ENCODE measurements at places on chromosomes 5 and 9.
A peak's percentile ranks its signal among the peaks of the same experiment; 100 is the strongest.

DNA sequence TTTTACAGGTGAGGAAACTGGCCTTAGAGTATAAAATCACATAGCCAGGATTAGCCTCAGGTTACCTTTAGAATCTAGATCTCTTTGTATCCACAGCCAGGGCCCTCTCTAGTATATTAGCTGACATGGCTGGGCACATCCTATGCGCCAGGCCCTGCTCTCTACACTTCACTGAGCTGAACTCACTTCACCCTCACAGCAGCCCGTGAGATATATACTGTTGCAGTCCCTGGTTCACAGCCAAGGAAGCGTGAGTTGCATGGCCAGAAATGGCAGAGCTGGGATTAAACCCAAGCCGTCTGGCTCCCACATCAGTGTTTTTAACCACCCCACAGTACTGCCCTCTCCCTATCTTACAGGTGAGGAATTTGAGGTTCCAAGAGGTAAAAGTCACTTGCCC is 58.4 kb downstream of the DAB2IP start:
- DNase-seq, result no peak

- no peak for DNase-seq
Measured at GRCh38 chr5:88778736-88779135, 104.2 kb downstream of the MEF2C start.

GRCh38 chr5:59837071-59837470 is 56.5 kb downstream of the PDE4D start:
- no peak for DNase-seq

GRCh38 chr5:62450259-62450658 is 37.7 kb downstream of the IPO11 start:
- DNase-seq, result no peak

GRCh38 chr9:117677572-117677971 is 26.6 kb upstream of the TLR4 start:
- no peak for DNase-seq

GRCh38 chr5:106311230-106311915 is 1359.4 kb downstream of the EFNA5 start:
- no peak for DNase-seq

GRCh38 chr9:2726650-2727340 is 9.5 kb downstream of the KCNV2 start:
- DNase-seq, result no peak

DNA sequence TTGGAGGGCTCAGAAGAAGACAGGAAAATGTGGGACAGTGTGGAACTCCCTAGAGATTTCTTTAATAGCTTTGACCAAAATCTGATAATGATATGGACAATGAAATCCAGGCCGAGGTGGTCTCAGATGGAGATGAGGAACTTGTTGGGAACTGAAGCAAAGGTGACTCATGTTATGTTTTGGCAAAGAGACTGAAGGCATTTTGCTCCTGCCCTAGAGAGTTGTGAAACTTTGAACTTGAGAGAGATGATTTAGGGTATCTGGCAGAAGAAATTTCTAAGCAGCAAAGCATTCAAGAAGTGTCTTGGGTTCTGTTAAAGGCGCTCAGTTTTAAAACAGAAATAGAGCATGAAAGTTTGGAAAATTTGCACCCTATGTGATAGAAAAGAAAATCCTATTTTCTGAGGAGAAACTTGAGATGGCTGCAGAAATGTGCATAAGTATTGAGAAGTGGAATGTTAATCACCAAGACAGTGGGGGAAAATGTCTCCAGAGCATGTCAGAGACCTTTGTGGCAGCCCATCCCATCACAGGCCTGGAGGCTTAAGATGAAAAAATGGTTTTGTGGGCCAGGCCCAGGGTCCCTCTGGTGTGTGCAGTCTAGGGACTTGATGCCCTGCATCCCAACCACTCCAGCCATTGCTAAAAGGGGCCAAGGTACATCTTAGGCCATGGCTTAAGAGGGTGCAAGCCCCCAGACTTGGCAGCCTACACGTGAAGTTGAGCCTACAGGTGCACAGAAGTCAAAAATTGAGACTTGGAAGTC is 463.7 kb upstream of the TLE4 start:
- DNase-seq, result no peak

DNA sequence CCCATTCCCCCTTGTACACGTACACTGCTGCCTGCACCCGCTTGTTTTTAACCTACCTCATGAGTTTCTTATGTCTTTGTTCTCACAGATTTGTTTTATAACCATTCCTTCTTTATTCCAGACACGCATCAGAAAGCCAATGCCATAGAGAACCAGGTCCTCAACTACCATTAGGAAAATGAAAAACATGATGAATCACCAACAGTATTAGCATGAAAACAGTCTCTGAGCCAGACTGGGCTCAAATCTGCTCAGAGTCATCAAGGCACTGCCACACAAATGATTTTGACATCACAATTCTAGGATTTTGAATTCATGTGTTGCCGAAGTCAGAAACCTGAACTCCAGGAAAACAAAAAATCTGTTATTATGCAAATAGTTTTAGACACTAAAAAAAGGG is 394.1 kb upstream of the GRIA1 start:
- DNase-seq, result no peak

- no peak for DNase-seq
Measured at GRCh38 chr9:134335486-134336220, 9.4 kb downstream of the RXRA start.

GRCh38 chr9:95107001-95107749 is 210.3 kb downstream of the FANCC start:
- DNase-seq, result peak; percentile 77
